ENCODE measurements at places on chromosomes 2 and 18.

DNA sequence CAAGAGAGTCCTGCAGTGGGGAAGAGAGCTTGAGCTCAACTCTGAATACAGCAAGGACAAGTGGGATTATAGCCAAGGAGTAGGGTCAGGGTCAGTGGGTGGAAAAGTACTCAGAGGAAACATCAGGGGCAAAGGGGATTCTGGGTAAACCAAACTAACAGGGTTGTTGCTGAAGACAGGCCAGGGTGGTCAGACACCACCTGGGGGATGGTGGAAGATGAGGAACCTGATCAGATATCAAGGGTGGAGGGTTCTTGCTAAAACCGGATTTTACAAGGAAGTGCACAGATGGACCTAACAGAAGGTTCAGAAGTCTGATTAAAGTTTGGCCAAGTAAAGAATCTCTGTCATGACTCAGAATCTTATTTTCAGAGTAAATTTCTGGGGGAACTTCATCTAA lies 16.5 kb downstream of the OSBPL1A start:
- DNase-seq: no peak

DNA sequence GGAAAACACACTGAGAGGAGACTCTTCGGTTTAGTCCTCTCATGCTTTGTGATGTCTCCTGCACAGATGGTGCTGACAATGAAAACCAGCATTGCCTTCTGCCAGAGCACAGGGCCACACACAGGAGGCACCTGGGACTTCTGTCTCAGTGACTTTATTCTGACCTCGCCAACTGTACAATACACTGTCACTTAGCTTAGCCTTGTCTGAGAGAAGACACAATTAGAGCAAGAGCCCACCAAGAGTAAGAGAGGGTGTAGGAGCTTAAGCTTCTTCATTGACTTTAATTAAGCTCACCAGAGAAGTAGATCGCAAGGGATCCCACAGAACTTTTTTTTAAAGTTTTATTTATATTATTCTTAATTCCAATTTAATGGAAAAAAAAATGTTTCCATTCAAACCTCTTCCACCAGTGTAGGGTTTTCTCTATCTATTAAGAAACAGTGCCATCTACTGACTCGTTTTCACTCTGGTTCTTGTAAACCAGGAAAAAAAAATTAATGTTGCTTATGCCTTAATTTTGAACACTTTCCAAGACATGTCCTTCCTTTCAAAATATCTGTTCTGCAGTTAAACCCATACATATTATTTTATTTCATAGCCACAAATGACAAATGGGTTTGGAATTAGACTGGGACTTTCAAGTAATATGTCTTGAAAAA lies 42.4 kb upstream of the DDX18 start:
- no peak for DNase-seq

DNA sequence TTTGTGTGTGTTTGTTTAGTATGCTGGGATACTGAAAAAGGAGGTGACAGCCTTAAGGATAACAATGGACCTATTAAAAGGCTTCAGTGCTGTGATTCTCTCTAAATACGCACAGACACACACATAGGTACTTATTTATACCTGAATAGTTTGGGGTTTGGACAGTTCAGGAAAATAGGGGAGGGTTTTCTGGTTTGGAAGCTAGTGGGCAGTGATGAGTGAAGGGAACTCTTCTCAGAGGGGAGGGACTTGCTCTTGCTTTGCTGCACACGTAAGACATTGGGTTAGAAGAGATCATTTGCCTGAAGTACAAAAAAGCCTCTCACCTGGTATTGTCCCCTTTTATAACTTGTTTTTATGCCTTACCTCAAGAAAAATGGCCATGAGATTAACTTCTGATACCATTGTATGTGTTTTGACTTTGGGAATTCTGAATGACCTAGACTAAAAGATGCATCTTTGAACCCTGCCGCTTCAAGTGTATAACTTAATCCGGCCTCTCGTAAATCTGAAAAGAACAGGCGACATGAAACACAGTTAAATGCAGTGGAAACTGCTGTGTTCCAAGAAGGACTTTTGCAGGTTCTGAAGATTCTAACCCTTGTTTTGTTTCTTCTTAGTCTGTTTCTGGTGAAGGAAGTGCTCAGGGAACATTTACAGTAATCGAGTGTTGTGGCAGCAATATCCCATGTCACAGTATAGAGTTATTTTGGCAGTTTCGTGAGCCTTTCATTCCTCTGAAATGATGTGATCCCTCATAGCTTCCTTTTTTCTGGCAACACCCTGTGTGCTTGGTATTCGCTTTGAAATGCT lies 2.5 kb downstream of the CRIM1 start:
- DNase-seq: no peak

DNA sequence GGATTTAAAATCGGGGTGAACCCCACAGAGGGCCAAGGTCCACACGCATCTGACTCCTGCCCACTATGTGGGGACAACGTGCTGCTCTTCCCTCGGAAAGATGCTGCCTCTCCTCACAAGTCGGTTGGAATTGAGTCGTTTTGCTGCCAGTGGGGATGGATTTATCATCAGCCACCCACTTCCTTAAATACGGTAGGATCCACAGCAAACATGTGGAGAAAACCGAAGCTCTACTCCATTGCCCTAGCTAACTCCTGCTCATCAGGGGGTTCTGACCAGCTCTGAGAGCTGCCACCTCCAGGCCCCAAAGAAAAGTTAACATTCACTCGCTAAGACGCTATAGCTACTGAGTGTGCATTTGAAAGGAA lies 80.9 kb downstream of the CHRNA1 start:
- DNase-seq: no peak

GRCh38 chr2:105800953-105801635 lies 56.4 kb downstream of the NCK2 start:
- no peak for DNase-seq

DNA sequence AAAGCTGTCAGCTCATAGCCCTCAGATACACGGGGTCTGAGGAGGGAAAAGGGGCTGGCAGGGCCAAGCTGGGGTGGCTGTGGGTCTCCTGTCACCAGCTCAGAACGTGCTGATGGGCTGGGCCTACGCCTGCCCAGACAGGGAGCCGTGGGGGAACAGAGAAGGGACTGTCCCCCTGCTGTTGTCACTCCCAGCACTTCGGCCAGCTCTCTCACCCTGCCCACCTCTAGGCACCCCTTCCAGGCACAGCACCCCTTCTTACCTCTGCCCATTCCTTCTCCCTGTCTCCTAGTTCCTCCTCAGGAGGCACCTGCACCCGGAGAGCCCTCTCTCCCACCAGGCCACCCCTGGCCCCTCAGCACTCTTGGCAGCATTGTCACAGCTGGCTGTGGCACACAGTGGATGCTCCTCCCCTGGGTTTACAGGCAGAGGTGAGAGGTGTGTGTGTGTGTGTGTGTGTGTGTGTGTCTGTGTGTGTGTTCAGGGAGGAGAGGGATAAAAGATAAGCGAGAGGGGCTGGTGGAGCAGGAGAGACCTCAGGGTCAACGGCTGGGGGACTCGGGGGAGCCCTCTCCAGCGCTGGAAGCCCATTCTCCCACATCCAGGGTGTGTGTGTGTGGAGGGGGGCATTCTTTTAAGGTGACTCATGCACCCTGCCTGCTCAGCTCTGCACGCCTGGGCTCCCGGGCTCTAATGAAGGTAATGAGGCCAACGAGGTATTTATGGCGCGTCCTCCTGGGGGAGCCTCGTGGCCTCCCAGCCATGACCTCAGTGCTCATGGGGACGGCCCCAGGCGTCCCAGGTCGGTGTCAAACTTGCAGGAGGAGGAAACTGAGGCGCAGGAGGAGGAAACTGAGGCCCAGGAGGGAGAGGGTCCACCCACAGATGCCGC lies 66.1 kb upstream of the SMAD7 start:
- peak; percentile 15 for DNase-seq

GRCh38 chr2:232349546-232349945 lies 29.0 kb upstream of the ALPP start:
- no peak for DNase-seq

DNA sequence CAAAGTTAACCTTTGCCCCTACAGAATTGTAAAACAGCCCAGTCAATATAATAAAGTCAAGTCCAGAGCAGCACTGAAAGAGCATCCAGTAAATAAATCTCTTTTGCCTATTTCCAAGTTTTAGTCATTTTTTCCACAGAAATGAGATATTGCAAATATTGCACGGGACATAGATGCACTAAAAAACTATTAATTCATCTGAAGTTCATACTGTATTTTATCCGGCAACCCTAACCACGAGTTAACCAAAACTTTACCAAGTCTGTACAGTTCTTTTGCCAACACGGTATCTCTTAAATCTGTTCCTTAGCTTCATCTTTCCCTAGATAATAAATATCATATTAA lies 484 bp upstream of the ASNSD1 start:
- DNase-seq: no peak

DNA sequence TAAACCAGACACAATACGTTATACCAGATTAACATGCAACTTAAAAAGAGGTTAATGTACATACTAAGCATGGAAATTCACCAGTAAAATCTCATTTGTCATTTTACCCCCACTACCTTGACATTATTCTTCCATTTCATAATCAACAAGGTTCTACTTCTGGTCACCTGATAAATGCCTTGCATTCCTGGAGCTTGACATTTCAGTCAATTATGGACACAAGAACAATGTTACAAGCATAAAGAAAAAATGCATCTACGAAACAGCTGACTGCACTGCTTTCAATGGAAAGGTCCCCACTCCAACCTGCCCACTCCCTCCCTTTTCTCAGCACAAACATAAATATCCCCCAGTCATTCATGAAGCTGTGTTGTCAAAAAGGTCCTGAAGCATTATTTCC lies 31.4 kb downstream of the ARL5A start:
- no peak for DNase-seq

DNA sequence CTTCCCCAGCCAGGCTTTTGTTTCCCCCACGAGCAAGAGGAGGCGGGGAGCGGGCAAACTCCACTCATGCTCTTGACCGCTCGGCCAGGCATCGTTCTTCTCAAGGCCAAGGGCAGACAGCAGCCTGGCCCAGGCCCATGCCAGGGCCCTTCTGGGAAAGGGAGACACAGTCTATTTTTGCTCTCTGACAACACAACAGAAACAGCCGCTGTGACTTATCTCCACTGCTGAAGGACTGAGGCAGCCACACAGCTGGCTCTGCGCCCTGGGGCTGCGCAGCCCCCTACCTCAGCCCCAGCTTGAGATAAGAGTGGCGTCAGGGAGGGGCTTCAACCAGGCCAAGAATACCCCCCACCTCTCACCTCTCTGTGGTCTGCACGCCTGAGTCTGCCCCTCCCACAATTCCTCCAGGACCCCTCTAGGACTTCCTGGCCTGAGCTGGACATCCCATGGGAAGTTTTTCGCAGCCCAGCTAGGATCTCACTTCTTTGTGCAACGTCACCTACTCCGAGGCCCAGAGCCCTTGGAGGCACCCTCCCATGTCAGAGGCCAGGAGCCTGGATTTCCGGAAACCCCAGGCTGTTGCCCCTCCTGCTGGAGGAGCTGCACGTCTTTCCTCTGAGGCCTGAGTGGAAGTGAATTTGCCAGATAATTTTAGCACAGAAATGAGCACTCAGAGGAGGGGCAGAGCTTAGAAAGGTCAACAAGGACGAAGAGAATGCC lies 118.9 kb upstream of the OTOS start:
- DNase-seq: no peak

GRCh38 chr18:493986-494983 lies 6.2 kb downstream of the COLEC12 start:
- DNase-seq: no peak

DNA sequence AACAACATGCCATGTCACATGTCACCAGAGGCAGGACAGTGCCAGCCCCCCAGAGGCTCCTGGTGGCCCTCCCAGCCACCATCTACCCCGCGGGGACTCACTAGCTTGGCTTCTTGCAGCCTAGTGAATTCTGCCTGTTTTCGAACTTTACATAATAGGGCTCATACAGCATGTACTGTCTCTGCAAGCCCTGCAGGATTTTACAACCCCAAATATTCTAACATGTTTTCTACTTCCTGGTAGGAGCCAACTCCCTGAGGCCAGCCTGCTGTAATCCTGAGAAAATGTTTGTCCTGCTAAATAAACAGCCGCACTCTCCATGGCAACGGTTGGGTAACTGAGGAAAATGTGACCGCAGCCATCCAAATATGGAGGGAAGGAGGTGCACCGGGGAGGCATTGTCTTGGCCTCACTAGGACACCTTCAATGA lies 2.7 kb downstream of the PER2 start:
- DNase-seq: no peak

- DNase-seq: no peak
Measured at GRCh38 chr18:40676668-40677067, 1278.4 kb upstream of the PIK3C3 start.

DNA sequence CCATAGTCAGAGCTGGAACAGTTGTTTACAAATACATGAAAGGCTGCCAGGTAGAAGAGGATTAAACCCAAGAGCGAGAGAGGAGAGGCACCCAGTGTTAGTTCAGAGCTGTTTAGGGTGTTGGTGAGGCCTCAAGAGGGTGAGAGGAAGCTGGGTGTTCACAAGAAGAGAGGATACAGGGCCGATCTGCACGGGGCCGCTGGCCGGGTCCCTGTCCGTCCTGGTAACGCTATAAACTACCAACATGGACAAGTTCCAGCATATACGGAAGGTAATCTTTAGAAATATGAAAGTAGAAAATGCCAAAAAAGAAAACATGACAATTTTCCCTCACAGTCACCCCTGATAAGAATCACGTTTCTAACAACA lies 109.7 kb downstream of the TMEM18 start:
- DNase-seq: no peak

DNA sequence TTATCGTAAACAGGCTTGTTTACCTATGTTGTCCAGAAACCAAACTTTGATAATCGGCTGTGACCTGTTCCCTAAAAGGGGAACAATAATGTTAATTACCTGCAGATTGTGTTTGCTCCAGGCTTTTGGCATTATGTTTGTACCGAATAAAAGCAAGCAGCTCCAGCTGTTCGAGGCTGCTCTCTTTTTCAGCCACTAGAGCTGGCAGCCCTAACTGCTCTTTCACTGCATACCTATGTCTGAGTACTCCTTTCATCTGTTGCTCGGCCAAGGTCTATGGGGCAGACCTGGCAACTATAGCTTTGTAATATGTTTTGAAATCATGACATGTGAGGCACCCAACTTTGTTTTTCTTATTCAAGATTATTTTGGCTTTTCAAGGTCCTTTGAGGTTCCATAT lies 77.8 kb upstream of the EHBP1 start:
- DNase-seq: no peak

- DNase-seq: no peak
Measured at GRCh38 chr2:15832030-15832709, 108.2 kb upstream of the MYCN start.

- DNase-seq: no peak
Measured at GRCh38 chr2:67295406-67295805, 101.7 kb upstream of the ETAA1 start.

GRCh38 chr2:65103013-65103715 lies 26.7 kb downstream of the RAB1A start:
- DNase-seq: no peak

GRCh38 chr18:23135550-23136325 lies 453 bp downstream of the CABLES1 start:
- peak; percentile 47 for DNase-seq

DNA sequence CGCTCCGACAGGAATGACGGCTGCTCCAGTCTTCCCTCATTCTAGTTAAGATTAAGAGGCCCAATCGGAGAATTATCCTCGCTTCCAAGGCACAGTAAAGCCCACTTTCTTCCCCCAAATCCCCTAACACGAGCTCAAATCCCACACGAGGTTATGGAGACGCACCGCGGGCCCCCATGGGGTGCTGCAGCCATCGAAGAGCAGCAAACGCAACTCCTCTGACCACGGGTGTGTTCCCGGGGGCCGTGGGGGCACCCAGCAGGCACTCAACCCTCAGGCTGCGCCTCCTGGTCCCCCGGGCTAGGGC lies 446 bp downstream of the COPS9 start:
- no peak for DNase-seq

- no peak for DNase-seq
Measured at GRCh38 chr2:229003256-229003655, 267.8 kb downstream of the PID1 start.

- DNase-seq: no peak
Measured at GRCh38 chr18:32621034-32621433, 150.4 kb upstream of the GAREM1 start.

GRCh38 chr18:39325973-39326372 lies 1760.4 kb upstream of the CELF4 start:
- DNase-seq: no peak
